ENCODE measurements at places on chromosomes 11 and 22.

DNA sequence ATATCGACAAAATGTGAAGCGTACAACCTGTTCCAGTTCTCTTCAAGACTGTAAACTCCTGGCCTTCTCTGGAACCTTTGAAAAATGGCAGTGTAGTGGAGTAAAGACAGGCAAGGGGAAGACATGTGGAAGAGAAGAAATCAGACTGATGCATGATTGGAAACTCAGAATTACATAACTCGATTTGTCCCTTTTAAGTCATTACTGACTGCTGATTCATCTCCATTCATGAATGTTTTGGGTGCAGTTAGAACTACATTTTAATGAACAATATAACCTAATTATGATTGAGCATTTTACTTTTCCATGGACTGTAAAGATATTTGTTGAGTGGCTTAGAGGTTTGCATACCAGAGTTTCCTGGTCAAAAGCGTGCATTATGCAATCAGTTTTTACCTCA, 32.9 kb downstream of the FAT3 start:
- no peak for DNase-seq

DNA sequence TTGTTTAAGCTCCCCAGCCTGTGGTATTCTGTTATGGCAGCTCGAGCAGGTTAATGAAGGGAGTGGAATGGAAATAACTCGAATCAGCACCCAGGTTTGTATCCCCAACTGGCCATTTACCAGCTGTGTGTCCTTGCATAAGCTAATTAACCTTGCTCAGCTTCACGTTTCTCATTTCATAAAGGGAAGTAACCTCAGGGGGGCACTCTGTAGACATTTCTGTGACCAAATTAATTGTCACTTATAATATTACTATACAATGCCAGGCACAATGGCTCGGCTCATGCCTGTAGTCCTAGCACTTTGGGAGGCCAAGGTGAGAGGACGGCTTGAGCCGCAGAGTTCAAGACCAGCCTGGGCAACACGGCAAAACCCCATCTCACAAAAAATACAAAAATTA, 13.8 kb downstream of the ADA2 start:
- DNase-seq = no peak

- DNase-seq = no peak
Measured at GRCh38 chr11:120854988-120855387, 168.9 kb upstream of the TBCEL start.

- DNase-seq = no peak
Measured at GRCh38 chr11:60872961-60873524, 5.7 kb downstream of the ZP1 start.

- no peak for DNase-seq
Measured at GRCh38 chr11:74546752-74547151, 45.6 kb upstream of the POLD3 start.

- no peak for DNase-seq
Measured at GRCh38 chr11:17229481-17230152, 21.8 kb upstream of the PIK3C2A start.

GRCh38 chr22:28950617-28951411, 67.4 kb downstream of the ZNRF3 start:
- no peak for DNase-seq

DNA sequence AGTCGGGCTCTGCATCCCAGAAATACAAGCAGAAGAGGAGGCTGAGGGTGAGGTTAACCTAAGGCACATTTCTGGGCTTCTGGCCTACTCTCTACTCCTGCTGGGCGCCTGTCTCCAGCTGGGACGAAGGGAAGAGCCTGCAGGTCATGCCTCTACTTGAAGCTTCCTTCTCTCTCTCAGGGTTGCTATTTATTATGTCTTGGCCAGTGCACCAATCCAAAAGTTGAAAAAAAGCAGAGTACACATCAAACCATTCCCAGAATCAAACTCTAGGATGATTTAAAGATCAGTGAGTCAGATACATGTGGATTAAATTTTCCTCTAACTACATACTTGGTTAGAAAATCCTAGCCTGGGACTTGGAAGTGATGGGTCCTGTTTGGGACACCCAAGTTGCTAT, 60.2 kb upstream of the CDON start:
- DNase-seq = no peak

DNA sequence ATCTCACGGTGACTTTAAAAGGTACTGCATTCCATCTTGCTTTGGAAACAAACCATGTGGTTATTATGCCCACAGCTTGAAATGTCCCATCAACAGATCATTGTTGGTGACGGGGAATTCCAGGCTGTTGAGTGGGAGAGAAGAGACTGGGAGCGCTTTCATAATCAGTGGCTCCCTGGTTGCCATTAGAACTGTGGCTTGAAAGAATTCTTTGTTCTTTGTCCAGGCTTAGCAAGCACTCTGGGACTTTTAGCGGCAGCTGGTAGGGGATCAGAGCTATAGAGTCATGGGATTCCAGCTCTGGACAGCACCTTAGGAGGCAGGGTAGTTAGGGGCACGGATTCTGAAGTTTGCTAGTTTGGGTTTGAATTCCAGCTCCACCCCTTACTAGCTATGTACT, 22.0 kb downstream of the MMP20 start:
- no peak for DNase-seq

- DNase-seq = no peak
Measured at GRCh38 chr11:114880442-114880841, 202.1 kb downstream of the NXPE2 start.

- DNase-seq = no peak
Measured at GRCh38 chr11:117559698-117560097, 232.0 kb downstream of the CEP164 start.

- DNase-seq = no peak
Measured at GRCh38 chr22:48089601-48090331, 1327.3 kb downstream of the TBC1D22A start.

GRCh38 chr11:46840116-46840515, 6.0 kb downstream of the CKAP5 start:
- no peak for DNase-seq

DNA sequence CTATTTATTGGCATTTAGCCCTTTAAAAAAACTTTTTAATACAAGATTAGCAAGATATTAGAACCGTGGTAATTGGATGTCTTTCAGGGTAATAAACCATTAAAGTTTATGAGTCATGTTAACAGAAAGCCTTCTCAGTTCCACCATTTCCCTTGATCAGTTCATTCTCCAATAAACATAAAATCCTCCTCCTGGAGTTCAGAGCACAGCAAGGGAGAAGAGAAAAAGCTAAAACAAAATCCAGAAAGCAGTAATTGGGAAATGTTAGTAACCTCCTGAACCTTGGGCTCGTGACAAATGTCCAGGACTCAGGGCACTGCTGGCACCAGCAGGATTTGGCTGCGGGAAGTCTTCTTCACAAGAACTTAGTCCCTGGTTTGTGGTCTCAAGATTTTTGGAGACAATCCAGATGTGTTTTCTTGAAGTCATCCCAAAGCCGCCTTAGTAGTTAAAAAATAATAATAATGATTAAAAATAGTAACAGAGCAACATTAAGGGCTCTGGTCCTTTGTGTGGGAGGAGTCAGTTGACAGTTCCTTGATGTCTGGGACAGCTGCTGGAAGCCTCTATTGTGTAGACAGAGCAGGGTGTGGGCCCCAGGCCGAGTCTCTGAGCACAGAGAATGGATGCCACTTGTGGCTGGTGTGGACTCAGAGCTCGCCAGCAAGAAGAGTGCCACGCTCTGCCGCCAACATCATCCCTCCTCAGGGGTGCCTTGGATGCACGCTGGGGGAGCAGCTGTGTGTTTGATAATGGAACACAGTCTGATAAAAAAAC, 43.4 kb upstream of the PITPNB start:
- DNase-seq = no peak

DNA sequence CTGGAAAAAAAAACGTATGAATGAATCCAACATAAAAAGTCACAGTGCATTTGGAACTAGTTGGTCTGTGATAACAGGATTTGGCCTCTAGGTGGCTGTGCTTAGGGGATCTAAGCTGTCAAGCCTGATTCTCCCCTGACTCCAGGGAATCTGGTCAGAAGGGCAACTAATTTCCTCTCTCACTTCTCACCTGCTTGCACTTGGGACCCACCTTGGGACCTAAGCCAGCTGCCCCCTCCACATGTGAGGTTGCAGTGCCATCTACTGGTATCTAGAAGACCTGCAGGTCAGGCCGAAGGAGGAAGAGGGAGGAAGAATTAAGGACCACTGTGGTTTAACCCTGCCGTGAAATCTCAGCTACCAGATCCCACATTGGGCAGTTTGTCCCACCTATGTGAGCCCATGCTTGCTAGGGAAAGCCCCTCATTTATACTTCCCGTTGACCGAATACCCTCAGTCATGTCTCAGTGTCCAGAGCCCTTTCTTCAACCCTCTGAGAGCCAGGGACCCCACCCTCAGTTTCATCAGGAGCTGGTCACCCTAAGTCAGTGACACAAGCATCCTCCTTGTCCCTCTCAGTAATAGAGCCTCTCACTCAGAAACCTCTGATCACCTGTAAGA, 33.2 kb upstream of the CAVIN3 start:
- DNase-seq = peak; percentile 32

- no peak for DNase-seq
Measured at GRCh38 chr11:17770048-17770652, 35.6 kb downstream of the KCNC1 start.

GRCh38 chr11:82942376-82942775, 40.8 kb downstream of the DDIAS start:
- no peak for DNase-seq

DNA sequence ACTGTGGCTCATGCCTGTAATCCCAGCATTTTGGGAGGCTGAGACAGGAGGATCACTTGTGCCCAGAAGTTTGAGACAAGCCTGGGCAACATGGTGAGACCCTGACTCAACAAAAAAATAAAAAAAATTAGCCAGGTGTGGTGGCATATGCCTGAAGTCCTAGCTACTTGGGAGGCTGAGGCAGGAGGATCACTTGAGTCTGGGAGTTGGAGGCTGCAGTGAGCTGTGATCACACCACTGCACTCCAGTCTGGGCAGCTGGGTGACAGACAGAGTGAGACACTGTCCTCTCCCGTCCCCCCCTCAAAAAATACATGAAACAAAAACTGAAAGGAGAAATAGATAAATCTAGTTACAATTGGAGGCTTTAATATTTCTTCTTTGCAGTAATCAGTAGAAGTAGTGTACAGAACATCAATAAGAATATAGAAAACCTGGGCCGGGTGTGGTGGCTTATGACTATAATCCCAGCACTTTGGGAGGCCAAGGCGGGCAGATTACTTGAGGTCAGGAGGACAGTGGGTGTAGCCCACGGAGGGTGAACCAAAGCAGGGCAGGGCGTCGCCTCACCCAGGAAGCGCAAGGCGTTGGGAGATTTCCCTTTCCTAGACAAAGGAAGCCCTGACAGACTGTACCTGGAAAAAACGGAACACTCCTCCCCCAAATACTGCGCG, 19.6 kb upstream of the DLAT start:
- DNase-seq = no peak

DNA sequence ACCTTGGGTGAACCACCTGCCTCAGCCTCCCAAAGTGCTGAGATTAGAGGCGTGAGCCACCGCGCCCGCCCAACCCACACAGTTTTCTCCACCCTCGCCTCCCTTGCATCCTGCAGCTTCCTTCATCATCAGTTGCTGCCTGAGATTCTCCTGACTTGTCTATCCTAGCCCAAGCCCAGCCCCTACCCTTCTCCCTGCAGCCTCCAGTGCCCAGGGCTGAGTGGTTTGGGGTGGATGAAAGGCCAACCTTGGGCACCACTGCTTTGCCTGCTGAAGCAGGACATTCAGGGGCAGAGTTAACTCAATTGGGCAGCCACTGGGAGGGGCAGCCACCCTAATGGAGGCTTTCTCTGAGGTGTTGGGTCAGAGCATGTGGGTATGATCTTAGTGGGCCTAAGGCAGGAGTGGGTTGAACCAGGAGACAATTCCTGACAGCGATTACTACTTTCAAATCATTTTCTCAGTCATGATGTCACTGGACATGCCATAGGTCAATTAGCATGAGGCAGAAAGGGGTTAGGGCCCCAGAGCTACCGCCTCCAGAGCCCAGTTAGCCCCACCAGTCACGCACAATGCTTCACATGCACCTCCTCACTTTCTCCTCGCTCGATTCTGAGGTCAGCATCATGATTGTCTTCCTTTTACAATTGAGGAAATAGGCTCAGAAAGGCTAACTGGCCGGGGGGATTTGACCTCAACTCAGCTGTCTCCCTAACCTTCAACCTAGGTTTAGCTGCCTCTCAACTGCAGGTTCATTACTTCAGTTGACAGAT, 1.0 kb upstream of the FKBP2 start:
- DNase-seq = no peak

DNA sequence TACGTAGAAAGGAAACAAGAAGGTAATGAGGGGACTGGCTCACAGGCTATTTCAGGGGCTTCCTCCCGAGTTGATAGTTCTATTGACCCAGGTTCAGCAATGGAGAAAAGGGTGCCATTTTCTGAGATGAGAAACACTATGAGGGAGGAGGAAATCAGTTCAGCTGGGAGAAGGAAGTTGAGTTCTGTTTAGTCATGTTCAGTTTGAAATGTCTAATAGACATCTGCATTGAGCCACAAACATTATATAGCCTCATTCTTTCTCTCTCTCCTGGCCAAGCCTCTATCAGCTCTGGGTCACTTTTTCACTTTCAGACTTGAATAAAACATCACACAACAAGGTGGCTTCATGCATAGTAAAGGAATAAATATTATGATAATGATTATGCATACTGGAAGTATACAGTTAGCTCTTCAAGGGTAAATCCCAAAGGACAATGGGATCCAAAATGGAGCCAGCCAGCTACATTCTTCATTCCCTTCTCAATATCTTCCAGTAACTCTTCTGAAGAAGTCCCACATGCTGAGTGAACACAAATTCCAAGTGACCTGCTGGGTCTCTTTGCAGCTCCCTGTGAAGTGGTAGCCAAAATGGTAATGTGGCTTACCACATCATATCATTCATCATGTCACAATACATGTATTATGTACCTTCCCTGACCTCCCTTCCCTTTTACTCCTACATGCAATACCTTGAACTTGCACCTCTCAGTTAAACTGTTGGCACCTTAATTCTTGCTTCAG, 80.9 kb upstream of the CD44 start:
- DNase-seq = no peak

GRCh38 chr11:75593286-75593915, 31.3 kb downstream of the SERPINH1 start:
- DNase-seq = no peak

DNA sequence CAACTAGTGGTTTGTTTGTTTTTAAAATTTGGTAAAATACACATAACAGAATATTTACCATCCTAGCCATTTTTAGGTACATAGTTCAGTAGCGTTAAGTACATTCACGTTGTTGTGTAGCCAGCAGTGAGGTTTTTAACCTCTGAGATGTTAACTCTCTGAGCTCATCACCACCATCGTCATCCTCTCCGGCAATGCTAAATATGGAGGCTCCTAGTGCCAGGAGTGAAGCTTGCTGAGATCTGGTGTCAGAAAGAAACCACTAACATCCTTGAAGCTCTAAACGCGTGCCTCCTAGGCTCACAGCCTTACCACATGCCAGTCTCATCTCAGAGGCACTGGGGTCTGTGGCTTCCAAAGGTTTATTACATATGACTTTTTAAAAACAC, 330.2 kb upstream of the B3GAT1 start:
- no peak for DNase-seq

GRCh38 chr11:68312780-68313573, 586 bp downstream of the LRP5 start:
- DNase-seq = no peak
